CD4-positive, alpha-beta T cell treated with Interferon gamma for 1 hour (primary cell): ENCODE measurements at places on chromosomes 11 and 22.

DNA sequence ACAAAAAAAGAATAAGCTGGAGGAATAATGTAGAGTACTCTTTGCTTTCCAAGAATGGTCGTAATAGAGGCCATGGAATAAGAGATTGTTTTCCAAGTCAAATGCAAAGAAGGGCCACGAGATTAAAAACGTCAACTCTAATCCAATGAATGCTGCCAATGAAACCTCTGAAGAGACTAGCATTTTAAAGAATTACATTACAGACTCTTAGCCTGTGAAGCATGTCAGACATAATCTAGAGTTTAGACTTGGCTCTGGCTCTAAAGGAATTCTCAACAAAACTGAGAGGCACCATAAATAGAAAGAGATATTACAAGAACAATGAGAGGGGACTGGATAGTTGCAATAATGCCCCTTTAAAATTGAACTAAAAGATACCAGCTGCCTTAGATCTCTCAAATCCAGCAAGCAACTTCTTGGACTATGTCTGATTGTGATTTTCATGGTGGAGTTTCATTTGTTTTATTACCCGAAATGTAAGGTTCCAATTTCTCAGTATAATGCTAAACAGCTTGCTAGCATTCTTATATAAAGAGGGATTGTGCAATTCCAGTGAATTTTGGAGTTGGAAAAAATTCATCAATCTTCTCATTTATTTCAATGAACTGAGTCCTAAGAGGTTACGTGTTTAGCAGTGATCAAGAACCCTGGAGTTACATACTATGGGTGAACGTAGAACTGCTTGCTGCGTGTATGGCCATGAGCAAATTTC, 5.6 kb downstream of the ETS1 start:
- no peak for DNase-seq

DNA sequence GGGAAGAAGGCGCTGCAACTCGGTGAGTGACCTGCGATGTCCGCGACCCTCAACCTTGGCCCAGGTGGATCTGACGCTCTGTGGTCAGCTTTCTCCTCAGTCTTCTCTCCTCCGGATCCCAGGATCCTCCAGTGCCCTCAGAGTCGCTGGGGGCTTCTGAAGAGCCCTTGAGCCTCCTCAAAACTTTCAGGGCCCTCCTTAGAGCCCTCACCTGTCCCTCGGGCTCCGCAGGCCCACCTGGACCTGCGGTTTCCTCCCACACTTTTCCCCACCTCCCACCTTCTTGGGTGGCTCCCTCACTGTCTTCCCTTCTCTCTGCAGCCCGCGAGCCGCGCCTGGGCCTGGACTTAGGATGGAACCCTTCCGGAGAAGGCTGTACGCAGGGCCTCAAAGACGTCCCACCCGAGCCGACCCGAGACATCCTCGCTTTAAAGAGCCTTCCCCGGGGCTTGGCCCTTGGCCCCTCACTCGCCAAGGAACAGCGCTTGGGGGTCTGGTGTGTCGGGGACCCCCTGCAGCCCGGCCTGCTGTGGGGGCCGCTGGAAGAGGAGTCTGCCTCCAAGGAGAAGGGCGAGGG, 335 bp downstream of the ZNF408 start:
- no peak for DNase-seq

GRCh38 chr11:81174646-81175330, 1558.9 kb downstream of the FAM181B start:
- no peak for DNase-seq

DNA sequence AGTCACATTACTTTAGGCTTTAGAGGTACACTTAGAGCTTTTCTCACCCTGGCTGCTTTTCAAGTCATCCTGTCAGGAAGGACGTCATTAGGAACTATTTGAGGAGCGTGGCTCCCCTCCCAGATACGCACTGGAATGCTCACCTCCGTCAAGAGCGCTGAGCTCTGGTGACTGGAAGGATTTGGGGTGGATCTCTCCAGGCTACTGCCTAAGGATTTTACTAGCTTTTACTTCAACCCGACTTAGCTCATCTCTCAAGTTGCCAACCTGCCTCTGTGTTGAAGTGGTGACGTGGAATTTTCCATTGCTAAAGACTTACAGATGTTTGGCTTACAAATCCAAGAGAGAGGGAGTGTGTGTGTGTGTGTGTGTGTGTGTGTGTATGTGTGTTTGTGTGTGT, 355.3 kb upstream of the CCDC90B start:
- DNase-seq, result no peak

- DNase-seq, result no peak
Observed at GRCh38 chr11:60866911-60867870, at the start of gene ZP1. ZP1 (plus strand) TSS chr11:60867542; CDS start chr11:60867562, 20 bp downstream.

- DNase-seq, result no peak
Observed at GRCh38 chr22:50612528-50613221, 12.1 kb downstream of the MAPK8IP2 start.

DNA sequence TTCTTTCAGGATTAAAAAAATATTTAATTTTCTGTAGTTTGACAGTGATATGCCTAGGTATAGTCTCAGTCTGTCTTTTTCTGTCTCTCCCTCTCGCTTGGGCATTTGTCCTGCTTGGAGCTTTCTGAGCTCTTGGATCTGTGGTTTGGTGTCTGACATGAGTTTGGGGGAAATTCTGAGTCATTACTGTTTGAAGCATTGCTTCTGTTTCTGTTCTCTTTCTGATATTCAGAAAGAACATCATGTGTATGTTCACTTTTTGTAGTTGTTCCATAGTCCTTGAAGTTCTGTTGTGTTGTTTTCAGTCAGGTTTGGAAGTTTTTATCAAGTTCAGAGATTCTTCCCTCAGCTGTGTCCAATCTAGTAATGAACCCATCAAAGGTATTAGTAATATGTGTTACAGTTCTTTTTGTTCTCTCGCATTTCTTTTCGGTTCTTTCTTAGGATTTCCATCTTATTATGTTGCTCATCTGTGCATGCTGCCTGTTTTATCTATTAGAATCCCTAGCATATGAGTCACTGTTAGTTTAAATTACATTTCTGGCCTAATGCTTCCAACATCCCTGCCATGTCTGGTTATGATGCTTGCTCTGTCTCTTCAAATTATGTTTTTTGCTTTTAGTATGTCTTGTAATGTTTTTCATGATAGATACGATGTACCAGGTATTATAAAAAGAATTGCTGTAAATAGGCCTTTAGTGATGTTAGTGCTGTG, 48.4 kb downstream of the DDX10 start:
- DNase-seq, result no peak

DNA sequence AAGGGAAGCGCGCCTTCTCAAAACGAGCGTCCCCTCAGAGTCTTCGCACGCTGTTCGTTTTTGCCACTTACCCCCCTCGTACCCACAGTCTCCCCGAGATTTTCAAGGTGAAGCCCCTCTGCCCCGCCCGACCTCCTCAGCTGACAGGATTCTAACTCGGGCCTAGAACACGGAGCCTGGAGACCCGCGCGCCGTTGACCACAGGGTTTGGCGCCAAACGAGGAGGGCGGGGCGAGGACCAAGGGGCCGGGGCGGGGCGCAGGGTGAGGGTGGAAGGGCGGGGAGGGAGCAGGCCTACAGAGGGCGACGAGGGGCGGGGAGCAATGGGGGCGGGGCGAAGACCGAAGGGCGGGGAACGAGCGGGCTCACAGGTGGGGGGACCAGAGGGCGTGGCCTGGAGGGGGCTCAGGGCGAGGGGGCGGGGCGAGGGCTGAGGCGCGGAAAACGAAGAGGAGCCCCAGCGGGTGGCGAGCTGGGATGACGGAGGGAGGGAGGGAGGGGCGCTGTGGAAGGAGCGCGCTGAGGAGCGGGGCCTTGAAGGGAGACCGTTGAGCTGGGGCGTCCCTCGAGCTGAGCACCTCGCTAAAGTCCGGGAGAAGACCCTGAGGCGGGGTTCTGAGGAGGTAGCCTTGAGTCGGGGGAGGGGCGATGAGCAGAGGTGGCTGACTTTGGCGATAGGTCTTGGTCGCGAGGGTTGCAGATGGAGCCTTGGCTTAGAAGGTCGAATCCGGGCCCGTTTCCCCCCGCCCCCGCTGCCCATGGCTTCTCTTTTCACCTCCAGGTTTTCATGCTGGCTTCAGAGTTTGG, at the start of gene DMC1:
DMC1 (minus strand) TSS at position 212 of the 807 bp plus-strand sequence. CDS start 1,927 bp downstream, outside the sequence.
- DNase-seq, result peak; percentile 95

GRCh38 chr11:69310351-69310750, 16.4 kb downstream of the MYEOV start:
- DNase-seq, result no peak

DNA sequence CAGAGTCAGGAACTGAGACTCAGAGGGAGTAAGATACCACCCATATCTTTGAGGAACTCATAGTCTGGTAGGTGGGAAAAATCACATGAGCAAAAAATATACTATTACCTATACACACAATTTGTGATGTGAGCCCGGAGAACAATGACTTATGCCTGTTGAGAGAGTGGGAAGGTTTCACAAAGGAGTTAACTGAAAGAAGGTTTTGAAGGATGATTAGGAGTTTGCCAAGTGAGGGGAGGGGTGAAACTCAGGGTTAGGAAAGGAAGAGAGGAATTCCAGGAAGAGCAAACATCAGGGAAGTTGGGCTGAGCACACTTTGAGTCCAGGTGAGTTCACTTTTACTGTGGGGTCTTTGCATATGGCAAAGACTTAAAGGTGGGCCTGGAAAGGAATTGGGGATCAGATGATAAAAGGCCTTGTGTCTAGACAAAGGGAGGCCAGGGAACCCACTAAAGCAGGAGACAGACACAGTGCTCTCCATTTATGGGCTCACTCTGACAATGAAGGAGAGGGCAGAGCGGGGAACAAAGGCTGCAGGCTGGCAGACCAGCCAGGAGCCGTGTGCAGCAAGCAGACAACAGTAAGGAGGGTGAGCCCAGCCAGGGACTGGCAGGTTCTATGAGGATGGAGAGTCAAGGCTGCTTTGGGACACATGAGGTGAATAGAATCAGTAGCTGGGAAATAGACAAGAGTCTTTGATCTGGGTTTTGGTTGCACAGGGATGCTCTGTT, 33.1 kb downstream of the TSPAN18 start:
- no peak for DNase-seq

GRCh38 chr11:122050021-122050690, 65.9 kb downstream of the BLID start:
- no peak for DNase-seq

DNA sequence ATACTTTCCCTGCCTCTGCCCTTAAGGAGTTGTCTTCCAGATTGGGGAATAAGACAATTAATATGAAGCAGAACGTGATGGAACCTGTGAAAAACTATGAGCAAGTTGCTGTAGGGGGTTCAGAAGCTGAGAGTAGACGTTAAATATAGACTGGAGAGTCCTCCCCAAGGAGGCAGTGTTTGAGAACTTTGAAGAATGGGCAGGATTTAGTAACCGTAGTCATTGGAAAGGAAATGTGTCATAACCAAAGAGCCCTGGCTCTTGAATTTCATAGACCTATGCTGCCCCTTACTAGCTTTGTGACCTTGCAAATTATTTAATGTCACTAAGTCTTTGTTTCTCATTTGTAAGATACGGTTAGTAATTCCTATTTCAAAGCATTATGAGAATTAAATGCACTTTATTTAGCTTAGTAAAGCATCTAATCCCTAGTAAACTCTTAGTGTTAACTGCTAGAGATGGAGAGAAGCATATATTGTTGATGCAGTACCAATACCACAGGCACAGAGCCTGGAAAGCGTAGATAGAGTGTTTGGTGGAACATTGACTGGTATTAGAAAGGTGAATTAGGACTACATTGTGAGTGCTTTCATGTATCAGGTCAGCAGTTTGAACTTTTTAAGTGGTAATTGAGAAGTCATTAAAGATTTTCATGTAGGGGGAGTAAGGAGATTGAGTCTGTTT, 54.1 kb downstream of the MCAM start:
- DNase-seq, result no peak

DNA sequence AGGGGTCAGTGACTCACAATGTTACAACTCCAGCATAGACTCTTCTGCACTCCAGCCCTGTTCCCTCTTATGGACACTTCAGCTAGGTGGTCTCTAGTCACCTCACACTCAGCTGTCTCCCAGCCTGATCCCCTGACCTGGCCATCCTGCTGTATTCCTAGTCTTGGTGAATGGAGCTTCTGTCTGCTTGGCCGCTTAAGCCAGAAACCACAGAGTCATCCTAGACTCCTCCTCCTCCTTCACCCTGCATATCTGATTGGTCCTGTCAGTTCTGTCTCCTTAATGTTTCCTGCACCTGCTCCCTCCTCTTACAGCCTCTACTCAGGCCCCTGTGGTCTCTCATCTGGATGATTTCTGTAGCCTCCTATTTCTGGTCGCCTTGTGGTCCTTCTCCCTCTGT, 144.9 kb downstream of the HIPK3 start:
- no peak for DNase-seq

DNA sequence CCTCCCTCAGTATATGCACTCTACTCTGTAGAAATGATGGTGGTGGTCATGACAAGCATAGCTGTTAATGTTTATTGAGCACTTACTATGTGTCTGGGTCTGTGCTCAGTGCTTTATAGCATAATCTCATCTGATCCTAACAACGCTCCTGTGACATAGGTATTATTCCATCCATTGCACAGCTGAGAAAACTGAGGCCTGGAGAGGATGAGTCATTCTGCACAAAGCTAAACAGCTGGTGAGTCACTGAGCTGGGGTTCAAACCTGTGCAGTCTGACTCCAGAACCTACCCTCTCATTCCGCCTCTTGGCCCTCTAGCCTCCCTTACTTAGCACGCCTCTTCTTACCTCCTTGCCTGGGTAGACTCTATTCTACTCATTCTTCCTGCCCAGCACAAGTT, 41.7 kb downstream of the PRDM11 start:
- DNase-seq, result no peak

GRCh38 chr11:107017433-107018218, 650 bp downstream of the GUCY1A2 start:
- DNase-seq, result no peak

DNA sequence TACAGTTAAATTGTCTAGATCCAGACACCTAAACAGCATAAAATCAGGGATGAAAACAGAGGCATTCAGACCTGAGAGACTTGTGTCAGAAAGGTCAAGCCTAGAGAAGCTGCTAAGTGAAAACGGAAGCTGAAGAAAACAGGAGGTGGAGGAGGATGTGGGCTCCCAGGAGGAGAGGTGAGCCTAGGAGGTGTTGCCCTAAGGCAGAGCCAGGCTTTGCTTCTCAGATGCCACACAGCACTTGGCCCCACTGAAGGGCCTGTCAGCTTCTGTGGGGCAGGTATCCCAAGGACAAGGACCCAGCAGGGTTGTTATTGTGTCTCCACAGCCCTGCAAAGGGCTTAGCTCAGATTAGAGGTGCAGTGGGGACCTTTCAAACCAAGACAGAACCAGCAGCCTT, 14.4 kb downstream of the UFD1 start:
- no peak for DNase-seq

DNA sequence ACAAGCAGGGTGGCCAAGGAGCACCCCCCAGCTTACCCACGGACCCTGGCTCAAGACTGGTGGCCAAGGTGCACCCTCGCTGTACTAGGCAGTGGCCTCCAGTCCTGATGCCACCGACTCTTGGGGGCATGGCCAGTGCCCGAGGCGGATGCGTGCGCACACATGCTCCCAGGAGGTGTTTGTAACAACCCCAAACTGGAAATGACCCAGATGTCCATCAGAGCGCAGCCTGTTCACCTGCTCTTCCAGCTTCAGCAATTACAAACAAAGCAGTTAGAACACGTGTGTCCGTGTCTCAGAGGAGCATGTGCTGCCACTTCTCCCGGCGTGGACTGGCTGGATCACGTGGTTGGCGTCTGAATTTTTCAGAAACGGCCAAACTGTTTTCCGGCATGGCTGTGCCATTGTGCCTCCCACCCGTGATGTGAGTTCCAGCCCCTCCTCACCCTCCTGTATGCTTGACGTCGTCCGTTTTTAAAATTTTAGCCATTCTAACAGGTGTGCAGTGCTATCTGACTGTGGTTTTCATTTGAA, 7.1 kb upstream of the MUC6 start:
- DNase-seq, result no peak

GRCh38 chr11:62709247-62710000, 1.9 kb downstream of the GNG3 start:
- peak; percentile 98 for DNase-seq

- peak; percentile 18 for DNase-seq
Observed at GRCh38 chr11:73359930-73360742, 16.1 kb upstream of the RELT start.
